ENCODE measurements at places on chromosomes 7 and 10.

GRCh38 chr10:60235001-60235400, 154.7 kb downstream of the ANK3 start:
- no peak for DNase-seq

GRCh38 chr7:75986147-75986781, 8.1 kb downstream of the TMEM120A start:
- no peak for DNase-seq

DNA sequence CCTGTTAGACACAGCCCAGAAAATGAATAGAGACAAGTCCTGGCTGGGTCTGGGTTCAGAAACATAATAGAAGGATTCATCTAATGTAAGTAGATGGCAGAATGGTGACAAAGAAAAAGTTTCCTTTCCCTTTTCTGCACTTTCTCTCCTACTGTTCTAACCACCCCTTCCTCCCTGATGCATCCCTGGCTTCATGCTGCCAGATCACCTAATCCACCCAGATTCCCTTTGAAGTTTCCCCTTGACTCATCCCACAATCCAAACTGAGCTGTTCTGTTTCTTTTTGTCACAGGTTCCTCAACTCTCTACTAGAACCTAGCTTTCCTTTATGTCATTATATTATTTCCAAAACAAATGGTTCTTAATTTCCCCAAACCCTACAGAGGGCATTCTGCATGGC, 1.1 kb upstream of the MACC1 start:
- DNase-seq: no peak

GRCh38 chr7:17153536-17153935, 144.9 kb upstream of the AHR start:
- DNase-seq: no peak

GRCh38 chr10:114332301-114333192, 71.8 kb downstream of the AFAP1L2 start:
- DNase-seq: no peak

GRCh38 chr7:80186721-80187120, 52.1 kb downstream of the GNAI1 start:
- DNase-seq: no peak

DNA sequence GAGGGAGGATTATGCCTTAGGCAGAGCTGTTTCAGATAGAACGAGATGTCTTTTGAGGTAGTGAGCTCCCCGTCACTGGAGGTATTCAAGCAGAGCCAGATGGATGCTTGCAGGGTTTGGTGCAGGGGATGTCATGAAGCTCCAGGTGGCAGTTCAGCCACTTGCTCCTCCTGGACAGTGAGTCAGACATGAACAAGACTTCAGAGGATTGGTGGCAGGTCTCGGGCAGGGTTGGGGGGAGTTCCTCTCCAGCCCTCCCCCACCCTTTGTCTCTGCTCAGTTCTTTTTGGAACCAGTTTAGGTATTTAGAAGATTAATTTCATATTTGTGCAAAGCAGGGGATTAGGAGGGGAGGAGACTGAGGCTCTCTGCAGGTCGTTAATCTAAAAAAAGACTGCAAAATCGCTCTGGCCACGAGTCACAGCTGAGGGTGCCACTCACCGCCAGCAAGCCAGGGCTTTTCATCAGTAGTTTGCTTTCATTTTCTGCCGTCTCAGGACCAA, 21.5 kb upstream of the MYL10 start:
- no peak for DNase-seq

- DNase-seq: no peak
These were observed 410.9 kb downstream of the TYW1 start for GRCh38 chr7:67407392-67408071.

DNA sequence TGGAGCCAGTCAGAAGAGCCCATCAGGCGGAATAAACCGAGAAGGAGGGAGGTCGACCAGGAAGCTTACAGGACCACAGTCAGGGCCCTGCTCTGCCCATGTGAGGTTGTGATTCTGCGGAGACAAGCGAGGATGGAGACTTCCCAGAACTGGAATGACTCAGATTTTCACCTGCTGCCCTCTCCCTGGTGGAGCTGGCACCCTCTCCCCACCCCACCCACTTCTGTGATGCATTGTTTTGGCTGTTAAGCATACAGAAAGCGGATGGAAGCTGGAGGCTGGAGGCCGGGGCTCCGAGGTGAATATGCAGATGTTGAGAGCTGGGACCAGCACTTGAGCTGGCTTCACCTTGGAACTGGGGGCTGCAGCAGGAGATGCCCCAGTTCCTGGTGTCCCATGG, 57.4 kb downstream of the NPTX2 start:
- no peak for DNase-seq

- no peak for DNase-seq
These were observed 266.3 kb upstream of the ZMIZ1 start for GRCh38 chr10:78802431-78802830.

GRCh38 chr7:7909376-7909775, 59.2 kb upstream of the GLCCI1 start:
- no peak for DNase-seq

GRCh38 chr7:113076703-113077102, 9.9 kb downstream of the GPR85 start:
- no peak for DNase-seq

GRCh38 chr7:129191272-129191671, 2.8 kb downstream of the SMO start:
- no peak for DNase-seq

- DNase-seq: no peak
These were observed 3.5 kb upstream of the PRSS1 start for GRCh38 chr7:142745745-142746144.

DNA sequence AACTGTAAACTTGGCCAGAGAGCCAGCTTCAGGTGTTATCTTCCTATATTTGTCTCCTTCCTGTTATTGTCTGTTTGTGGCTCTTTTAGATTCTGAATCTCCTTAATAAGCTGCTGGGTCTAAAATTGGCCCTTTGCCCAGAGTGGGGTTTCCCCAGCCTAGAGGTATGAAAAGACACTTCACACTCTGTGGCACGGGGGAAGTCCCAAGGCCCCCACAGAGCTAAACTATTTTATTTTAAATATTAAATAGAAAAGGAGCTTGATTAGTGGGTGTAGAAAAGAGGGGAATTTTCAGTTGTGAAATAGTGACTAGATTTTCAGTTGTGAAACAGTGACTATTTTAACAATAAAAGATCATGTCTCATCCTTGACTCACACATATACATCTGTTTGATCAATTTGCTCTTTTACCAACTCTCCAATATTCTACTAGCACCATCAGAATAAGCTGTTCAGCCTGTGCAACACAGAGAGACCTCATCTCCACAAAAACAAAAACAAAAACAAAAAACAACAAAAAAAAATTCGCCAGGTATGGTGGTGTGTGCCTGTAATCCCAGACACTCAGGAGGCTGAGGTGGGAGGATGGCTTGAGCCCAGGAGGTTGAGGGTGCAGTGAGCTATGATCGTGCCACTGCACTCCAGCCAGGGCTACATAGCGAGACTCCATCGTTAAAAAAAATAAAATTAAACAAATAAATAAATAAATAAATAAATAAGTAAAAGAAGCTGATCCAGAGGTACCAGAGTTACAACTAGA, 24.9 kb upstream of the ADO start:
- DNase-seq: no peak

DNA sequence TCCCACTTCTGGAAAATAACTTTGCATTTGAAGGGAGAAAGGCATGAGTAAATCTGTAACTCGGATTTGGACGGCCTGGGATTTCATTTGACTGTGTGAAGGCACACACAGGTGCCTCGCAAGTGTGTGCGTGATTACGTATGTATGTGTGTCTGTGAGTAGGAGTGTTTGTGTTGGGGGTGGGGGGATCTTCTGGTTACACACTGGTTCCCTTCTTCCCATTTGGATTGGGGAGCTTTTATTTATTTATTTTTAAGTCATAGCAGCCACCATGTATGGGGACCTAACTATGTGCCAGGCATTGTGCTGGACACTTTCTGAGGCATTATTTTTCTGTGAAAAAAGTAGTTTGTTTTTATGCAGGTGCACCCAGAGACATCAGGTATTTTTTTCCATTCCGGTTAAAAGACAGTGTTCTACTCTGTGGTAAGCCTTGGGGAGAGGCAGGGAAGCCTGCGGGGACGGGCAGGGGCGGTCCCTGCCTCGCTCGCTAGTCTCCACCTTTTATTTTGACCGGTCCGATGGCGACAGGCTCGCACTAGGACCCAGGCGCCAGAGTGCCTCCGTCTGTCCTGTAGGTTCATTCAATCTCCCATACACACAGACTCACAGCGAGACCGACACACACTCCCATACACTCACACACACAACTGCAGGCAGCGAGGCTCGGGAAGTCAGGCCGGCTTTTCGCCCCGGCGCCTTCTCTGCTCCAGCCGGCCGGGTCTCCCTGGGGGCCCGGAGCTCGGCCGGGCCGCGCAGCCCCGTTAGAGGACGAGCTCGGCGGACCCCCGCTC, at the start of gene MXI1:
Gene MXI1 (plus strand): TSS at position 595 of the 794 bp plus-strand sequence. CDS start 204 bp downstream, outside the sequence.
- DNase-seq: peak; percentile 50

GRCh38 chr10:8835453-8836167, 781.1 kb downstream of the GATA3 start:
- no peak for DNase-seq

GRCh38 chr7:134520130-134520529, 7.2 kb upstream of the AKR1B10 start:
- DNase-seq: no peak

DNA sequence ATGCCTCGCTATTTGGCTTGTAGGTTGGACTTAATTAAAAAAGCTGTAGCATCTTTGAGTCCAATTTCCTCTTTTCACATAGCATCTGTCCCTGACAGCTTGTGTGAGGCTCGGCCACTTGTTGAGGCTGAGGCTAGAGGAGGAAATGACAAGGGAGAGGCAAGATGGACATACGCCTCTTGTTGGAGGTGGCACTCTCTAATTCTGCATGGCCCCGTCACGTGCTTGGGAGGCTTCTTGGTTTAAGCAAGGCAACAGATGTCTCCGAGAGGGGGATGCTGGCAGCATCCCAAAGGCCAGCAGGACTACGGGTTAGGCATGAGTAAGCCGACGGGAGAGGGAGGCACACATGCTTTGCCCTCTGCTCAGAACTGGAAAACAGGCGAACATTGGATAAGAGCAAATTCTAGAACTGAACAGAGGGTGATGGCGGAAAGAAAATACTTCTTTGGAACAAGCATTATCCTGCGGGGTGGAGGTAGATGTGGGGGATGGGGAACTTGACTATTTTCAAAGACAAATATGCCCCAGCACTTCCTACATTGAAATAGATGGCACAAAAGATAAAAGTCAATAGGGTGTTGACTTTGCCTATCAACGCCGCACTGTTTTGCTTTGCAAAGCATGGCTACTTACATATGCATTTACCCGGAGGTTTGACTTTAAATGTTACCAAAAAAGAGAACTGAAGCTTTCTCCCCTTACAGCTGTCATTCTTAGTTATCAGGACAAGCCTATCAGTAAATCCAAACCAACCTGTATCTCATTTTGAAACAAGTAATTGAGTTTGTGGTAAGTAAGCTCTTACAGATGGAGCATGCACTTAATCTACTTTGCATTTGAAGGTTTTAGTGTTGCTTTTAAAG, 94.8 kb downstream of the CHN2 start:
- DNase-seq: peak; percentile 79

DNA sequence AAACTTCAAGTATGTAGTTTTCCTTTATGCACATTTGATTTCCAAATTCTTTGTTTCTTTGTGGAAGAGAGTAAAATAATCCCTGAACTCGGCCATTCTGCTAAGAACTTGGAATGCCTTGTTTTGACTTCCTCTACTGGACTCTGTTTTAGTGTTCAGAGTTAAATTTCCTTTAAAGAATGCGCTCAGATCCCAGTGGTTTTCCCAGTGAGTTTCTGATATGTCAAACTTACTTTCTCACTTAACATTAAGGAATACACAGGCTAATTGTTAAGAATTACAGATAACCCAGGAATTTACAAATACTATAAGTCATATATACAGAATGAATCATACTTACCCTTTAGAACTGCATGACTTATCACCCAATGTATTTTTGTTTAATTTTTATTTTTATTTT, 1067.6 kb upstream of the CELF2 start:
- DNase-seq: no peak

DNA sequence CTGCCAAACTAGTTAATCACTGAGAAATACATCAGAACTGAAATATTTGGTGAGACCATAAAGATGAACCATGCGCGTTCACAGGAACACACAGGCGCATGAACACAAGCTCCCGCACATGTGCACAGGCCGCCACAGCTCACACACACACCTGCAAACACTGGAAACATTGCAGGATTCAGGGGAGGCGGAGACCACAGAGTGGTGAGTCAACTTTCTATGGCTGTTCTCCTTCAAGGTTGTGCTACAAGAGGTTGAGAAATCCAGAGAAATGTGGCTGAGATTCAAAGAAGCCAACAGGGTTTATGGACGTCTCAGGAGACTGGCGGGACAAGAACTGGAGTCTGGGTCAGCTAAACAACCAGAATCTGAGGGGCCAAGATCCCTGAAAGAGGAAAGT, 17.8 kb downstream of the ESYT2 start:
- no peak for DNase-seq

DNA sequence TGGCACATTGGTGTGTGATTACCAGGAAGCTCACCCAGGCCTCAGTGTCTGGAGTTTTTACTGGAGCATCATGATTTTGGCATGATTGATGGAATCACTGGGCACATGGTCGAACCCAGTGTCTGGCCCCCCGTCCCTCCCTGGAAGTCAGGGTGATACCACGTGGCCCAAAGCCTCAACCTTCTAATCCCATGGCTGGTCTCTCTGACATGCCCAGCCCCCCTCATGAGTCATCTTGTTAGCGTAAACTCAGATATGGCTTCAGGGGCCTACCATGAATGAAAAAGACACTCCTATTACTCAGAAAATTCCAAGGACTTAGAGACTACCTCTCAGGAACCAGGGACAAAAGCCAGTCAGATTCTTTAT, 109.3 kb downstream of the GRK5 start:
- DNase-seq: no peak
